Caco-2 (cell line): ENCODE measurements at places on chromosomes 1 and 21.

DNA sequence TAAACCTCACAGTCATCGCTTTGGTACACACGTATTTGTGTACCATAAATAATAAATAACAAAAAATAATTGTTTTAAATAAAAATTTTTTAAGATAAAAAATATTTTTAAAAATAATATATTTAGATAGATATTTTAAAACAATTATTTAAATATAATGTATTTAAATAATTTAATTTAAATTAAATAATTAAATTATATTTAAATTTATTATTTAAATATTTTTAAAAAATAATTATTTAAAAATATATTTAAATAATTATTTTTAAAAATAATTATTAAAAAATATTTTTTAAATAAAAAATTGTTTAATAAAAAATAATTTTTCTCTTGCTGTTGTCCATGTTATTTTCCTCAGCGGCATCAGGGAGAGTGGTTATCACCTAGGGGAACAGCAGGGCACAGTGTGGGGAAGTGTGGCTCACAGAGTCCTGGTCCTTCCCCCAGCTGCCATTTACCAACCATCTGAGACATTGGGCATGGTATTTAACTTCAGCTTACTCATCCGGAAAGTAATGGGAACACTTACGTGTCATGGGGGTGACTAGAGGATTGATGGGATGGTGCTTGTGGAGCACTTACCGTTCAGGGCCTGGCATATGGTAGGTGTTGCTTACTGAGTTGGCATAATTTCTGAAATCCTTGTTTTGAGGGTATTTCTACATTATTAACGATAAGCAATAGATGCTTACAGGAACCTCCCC is 92.9 kb upstream of the TSPAN2 start:
- no peaks in the 10 kb centered on the region for H3K36me3 ChIP-seq
- H3K27ac ChIP-seq = no peak overlapping the region
- DNase-seq = no peak
- no peaks in the 10 kb centered on the region for H3K4me1 ChIP-seq
- no peaks in the 10 kb centered on the region for H3K27me3 ChIP-seq

DNA sequence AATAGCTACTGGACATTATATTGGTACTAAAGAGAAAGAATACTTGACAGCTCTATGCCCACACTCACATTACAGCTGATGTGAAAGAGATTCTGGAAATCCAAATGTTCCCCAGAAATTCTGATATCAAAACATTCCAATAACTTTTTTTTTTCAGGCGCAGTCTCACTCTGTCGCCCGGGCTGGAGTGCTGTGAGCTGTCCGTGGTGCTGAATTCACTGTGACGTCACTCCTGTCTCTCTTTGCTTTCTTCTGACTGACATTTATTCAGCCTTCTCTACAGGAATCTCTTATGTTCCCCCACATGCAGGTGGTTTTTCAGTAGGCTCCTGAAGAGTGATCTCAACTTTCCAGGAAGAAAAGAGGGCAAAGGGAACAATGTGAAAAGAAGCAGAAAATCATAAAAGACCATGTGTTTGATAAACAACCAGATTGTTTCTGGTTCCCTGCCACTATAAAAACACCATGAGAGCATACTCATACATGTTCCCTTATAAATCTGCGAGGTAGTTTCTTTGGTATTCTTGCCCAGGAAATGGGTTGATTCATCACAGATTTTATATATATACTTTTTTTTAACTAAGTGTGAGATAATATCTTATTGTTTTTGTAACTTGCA is 6.2 kb downstream of the S100A7A start:
- no peaks in the 10 kb centered on the region for H3K36me3 ChIP-seq
- no peak overlapping the region for H3K27ac ChIP-seq
- DNase-seq = peak; percentile 79
- H3K4me3 ChIP-seq = no peak overlapping the region
- no peaks in the 10 kb centered on the region for H3K27me3 ChIP-seq

GRCh38 chr1:119895102-119895501 is 1.2 kb downstream of the ADAM30 start:
- DNase-seq = no peak
- no peaks in the 10 kb centered on the region for H3K36me3 ChIP-seq
- no peaks in the 10 kb centered on the region for H3K4me1 ChIP-seq
- no peaks in the 10 kb centered on the region for H3K27me3 ChIP-seq
- no peak overlapping the region for H3K27ac ChIP-seq

GRCh38 chr1:205484985-205485967 is 19.2 kb upstream of the CDK18 start:
- H3K27me3 ChIP-seq = no peaks in the 10 kb centered on the region; the same call in 1 of the 2 replicates
- no peak overlapping the region for H3K27ac ChIP-seq
- H3K4me3 ChIP-seq = no peak overlapping the region
- H3K36me3 ChIP-seq = no peaks in the 10 kb centered on the region
- 0 out of 2 replicates have a peak, but pooled peaks cover 3% of the 10 kb centered on the region for H3K4me1 ChIP-seq

- peaks cover 5% of the 10 kb centered on the region; the same call in 1 of the 2 replicates for H3K36me3 ChIP-seq
- H3K4me3 ChIP-seq = no peak overlapping the region
- peaks cover 8% of the 10 kb centered on the region for H3K4me1 ChIP-seq
- no peaks in the 10 kb centered on the region for H3K27me3 ChIP-seq
- no peak overlapping the region for H3K27ac ChIP-seq
- DNase-seq = no peak
Measured at GRCh38 chr1:153942766-153943549, 3.6 kb downstream of the DENND4B start.

- H3K27me3 ChIP-seq = no peaks in the 10 kb centered on the region
- H3K4me3 ChIP-seq = no peak overlapping the region
- no peak for DNase-seq
- no peaks in the 10 kb centered on the region for H3K36me3 ChIP-seq
- H3K27ac ChIP-seq = no peak overlapping the region
Measured at GRCh38 chr21:42237577-42237976, 18.6 kb downstream of the ABCG1 start.

- no peak overlapping the region for H3K4me3 ChIP-seq
- H3K36me3 ChIP-seq = no peaks in the 10 kb centered on the region
- no peaks in the 10 kb centered on the region for H3K4me1 ChIP-seq
- no peak overlapping the region for H3K27ac ChIP-seq
Measured at GRCh38 chr1:66757722-66758240, 5.5 kb downstream of the DYNLT5 start.

DNA sequence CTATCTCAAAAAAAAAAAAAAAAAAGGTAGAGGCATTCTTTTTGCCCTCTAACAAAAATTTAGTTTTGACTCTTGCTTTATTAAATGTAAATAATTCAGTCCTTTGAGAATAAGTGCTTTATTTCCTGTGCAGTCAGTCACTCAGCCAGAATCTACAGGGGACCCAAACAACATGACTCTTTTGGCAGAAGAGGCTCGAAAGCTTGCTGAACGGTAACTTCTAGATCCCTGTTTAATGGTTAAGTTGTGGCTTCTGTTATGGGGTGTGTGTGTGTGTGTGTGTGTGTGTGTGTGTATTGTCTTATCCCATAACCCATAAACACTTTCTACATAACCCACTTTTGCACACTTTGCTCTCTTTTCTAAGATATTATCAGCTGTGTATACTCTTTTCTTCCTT is 54.9 kb upstream of the LAMC2 start:
- no peaks in the 10 kb centered on the region for H3K4me1 ChIP-seq
- no peak for DNase-seq
- no peak overlapping the region for H3K27ac ChIP-seq
- H3K4me3 ChIP-seq = no peak overlapping the region
- H3K27me3 ChIP-seq = no peaks in the 10 kb centered on the region
- peaks cover 4% of the 10 kb centered on the region for H3K36me3 ChIP-seq

DNA sequence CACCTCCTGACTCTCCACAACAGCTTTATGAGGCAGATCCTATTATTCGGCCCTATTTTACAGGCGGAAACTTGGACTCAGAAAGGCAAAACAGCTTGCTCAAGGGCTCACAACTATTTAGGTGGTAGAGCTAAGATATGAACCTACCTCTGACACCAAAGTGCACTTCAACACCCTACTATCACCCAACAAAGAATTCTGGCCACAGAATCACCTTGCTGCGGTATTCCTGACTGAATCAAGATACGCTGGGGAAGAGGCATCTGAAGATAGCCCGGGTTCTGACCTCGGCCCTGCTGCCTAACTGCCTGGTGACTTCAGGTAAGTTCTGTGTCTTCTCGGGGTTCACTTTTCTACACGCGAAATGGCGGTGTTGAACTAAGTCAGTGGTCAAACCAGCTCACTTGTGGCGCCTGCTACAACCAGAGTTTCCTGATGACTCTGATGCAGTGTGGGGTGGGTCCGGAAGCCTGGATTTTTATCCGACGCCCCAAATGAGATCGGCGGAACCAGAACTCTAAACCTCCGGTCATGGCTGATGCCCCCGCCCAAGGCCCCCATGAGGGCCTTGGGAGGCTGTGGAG is 608 bp downstream of the PEF1 start:
- H3K27me3 ChIP-seq = no peaks in the 10 kb centered on the region
- DNase-seq = no peak
- H3K4me1 ChIP-seq = 0 out of 2 replicates have a peak, but pooled peaks cover 4% of the 10 kb centered on the region

DNA sequence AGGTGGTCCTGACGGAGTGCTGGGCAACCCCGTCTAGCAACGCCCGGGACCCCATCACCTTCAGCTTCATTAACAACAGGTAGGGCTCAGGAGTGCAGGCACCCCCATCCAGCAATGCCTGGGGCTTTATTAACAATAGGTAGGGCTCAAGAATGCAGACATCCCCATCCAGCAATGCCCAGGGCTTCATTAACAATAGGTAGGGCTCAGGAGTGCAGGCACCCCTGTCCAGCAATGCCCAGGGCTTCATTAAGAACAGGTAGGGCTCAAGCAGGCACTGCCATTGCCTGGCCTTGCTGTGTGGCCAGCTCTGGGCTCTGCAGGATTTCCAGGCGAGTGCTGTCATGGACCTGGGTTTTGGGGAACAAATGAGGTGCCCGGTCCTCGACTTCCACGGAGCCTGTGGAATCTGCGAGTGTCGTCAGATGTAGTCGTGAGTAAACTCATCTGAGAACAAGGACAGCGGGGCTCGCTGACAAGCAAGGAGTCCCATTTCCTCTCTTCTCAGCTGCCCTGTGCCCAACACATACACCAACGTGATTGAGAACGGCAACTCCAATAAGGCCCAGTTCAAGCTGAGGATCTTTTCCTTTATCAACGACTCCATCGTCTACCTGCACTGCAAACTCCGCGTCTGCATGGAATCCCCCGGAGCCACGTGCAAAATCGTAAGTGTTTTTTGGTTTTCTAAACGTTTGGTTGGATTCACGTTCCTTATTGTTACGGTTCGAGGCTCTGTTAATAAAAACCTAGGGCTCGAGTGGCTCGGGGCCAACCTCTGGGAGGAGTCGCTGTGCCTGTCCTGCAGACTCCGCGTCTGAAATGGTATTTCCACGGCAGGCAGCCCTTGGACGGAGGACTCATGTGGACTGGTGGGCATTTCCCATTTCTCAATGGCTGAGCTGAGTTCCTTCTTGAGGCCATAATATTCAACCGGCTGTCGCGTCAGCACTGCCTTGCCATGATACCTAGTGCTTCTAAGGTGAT is 56.3 kb downstream of the UMODL1 start:
- H3K27me3 ChIP-seq = no peaks in the 10 kb centered on the region
- no peaks in the 10 kb centered on the region; the same call in 1 of the 2 replicates for H3K4me1 ChIP-seq
- no peak overlapping the region for H3K4me3 ChIP-seq
- no peak for DNase-seq
- no peak overlapping the region for H3K27ac ChIP-seq
- no peaks in the 10 kb centered on the region for H3K36me3 ChIP-seq

DNA sequence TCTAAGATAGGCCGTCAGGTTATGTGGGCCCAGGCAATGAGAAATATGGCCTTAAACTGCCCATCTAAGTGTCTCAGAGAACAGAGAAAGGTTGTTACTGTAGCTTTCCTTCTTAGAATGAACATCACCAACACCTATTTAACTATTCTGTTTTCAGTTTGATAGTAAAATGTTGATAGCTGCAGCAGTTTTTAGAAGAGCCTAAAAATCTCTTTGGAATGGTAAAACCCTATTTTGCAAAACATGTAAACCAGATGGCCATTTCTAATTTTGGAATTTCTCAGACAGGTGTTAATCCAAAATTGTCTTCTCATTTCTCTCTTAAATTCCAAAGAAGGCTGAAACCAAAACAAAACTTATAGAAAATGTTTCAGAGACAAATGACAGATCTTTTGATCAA is 57.5 kb downstream of the DIPK1A start:
- H3K27ac ChIP-seq = no peak overlapping the region
- no peaks in the 10 kb centered on the region for H3K36me3 ChIP-seq
- H3K4me1 ChIP-seq = peaks cover 3% of the 10 kb centered on the region
- no peak overlapping the region for H3K4me3 ChIP-seq
- no peak for DNase-seq

GRCh38 chr1:2300004-2300771 is 72.1 kb downstream of the SKI start:
- no peak overlapping the region for H3K27ac ChIP-seq
- H3K36me3 ChIP-seq = no peaks in the 10 kb centered on the region
- no peaks in the 10 kb centered on the region for H3K27me3 ChIP-seq
- DNase-seq = no peak

DNA sequence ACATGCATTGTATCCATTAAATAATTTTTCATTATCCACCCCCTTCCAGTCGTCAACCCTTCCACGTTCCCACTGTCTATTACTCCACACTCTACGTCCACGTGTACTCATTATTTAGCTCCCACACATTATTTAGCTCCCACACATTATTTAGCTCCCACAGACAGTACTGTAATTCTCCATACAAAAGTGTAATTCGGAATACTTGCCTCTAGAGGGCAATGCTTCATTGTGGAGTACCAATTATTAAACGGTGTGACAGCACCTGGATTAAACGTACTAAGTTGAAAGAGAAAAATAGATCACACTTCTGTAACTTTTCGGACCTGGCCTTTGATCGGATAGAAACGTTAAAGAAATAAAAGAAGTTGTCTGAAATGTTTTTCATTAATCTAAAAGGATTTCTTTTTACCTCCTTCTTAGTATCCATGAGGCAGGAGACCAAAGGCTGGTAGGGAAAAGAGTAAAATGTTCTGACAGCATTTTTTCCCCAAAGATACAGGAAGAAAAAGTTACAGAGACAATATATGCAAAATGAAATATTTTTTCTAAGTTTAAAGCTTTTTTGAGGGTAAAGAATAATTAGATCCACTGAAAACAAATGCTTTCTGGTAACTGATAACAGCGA is 99.2 kb downstream of the LHX8 start:
- H3K27me3 ChIP-seq = no peaks in the 10 kb centered on the region
- no peak overlapping the region for H3K4me3 ChIP-seq

DNA sequence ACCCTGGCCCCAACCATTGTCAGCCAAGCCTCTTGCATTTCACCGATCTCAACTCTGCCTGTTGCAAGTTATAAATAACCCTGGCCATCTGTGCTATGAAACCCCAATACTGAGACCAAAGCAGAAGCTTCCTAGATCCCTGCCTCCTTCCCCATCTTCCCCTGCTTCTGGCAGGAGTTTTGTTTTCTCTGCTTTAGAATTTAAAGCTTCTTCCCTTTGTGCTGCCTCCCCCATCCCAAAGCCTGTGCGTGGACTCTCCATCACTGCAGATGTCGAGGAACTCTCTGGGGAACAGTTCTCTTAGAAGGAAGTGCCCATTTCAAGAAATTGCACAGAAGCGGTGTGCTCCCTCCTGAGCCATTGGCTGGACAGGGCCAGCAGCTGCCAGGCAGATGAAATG is 17.4 kb upstream of the MYOG start:
- DNase-seq = no peak
- no peaks in the 10 kb centered on the region for H3K4me1 ChIP-seq

- no peak overlapping the region for H3K4me3 ChIP-seq
- no peaks in the 10 kb centered on the region for H3K27me3 ChIP-seq
- no peak for DNase-seq
- no peaks in the 10 kb centered on the region for H3K4me1 ChIP-seq
Measured at GRCh38 chr1:55048453-55049270, 9.3 kb downstream of the PCSK9 start.

GRCh38 chr1:237672748-237673147 is 218.0 kb downstream of the ZP4 start:
- peak; percentile 26 for DNase-seq
- H3K27ac ChIP-seq = no peak overlapping the region
- no peak overlapping the region for H3K4me3 ChIP-seq
- H3K4me1 ChIP-seq = no peaks in the 10 kb centered on the region
- no peaks in the 10 kb centered on the region for H3K36me3 ChIP-seq
- H3K27me3 ChIP-seq = no peaks in the 10 kb centered on the region
